ENCODE measurements at places on chromosomes 6 and 20. TPM values are rescaled to one million over a fixed set of nuclear protein-coding genes. Genes with fewer than 3 reads are reported as not detected.
A peak's percentile ranks its signal among the peaks of the same experiment; 100 is the strongest.

GRCh38 chr6:96899451-96899998 is 1.8 kb upstream of the NDUFAF4 start:
- H3K4me3 ChIP-seq, result no peak overlapping the region
- peaks cover 8% of the 10 kb centered on the region for H3K4me1 ChIP-seq
- DNase-seq, result no peak
- H3K27ac ChIP-seq, result no peak overlapping the region
- H3K27me3 ChIP-seq, result peaks cover 2% of the 10 kb centered on the region

DNA sequence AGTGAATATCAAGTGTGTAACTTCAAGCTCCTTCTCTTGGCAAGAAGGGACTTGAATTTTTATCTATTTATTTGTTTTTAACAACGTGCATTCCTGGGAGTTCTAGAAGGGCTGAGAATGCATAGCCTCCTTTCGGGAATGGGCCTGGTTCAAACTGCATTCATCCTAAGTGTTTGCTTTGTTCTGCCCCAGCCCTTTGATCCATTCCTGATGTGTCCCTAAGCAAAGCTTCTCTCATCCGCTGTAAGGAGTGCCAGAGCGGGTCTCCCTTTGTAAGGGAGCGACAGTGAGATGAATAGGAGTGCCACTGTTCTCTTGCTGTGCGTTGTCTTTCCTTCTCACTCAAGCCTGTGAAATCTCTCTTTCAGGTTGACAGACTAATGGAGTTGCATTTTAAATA is 61.0 kb upstream of the VSTM2L start:
- peaks cover 28% of the 10 kb centered on the region for H3K36me3 ChIP-seq
- H3K4me1 ChIP-seq, result peaks cover 40% of the 10 kb centered on the region
- no peak for DNase-seq
- H3K27ac ChIP-seq, result no peak overlapping the region

DNA sequence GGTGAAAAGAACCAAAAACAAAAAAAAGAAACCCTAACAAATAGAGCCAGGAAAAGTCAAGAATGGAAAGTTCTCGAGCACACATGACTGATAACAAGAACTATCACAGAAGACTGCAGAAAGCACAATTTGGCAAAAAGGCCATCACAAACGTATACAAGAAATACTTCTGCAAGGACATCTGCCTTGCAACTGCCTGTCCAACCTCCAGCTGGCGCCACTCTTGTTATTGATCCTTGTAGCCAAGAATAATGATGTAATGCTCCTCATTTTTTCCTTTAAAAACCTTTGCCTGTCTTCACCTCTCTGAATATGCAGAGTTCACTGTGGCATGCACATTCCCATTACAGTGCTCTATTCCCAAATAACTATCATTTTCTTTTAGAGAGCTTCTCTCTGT is 87.9 kb upstream of the BMP5 start:
- peaks cover 4% of the 10 kb centered on the region for H3K4me1 ChIP-seq
- H3K27ac ChIP-seq, result no peak overlapping the region
- no peak for DNase-seq
- no peak overlapping the region for H3K4me3 ChIP-seq
- no peaks in the 10 kb centered on the region for H3K27me3 ChIP-seq

- peaks cover 12% of the 10 kb centered on the region for H3K27me3 ChIP-seq
- no peaks in the 10 kb centered on the region for H3K36me3 ChIP-seq
- H3K4me3 ChIP-seq, result no peak overlapping the region
- DNase-seq, result no peak
- no peaks in the 10 kb centered on the region for H3K4me1 ChIP-seq
These were observed 149.8 kb downstream of the PAK5 start for GRCh38 chr20:9689041-9689440.

GRCh38 chr20:8735674-8736073 is 333.2 kb upstream of the PLCB4 start:
- H3K27me3 ChIP-seq, result no peaks in the 10 kb centered on the region
- DNase-seq, result no peak
- peaks cover 6% of the 10 kb centered on the region for H3K36me3 ChIP-seq
- no peak overlapping the region for H3K4me3 ChIP-seq
- H3K27ac ChIP-seq, result no peak overlapping the region

DNA sequence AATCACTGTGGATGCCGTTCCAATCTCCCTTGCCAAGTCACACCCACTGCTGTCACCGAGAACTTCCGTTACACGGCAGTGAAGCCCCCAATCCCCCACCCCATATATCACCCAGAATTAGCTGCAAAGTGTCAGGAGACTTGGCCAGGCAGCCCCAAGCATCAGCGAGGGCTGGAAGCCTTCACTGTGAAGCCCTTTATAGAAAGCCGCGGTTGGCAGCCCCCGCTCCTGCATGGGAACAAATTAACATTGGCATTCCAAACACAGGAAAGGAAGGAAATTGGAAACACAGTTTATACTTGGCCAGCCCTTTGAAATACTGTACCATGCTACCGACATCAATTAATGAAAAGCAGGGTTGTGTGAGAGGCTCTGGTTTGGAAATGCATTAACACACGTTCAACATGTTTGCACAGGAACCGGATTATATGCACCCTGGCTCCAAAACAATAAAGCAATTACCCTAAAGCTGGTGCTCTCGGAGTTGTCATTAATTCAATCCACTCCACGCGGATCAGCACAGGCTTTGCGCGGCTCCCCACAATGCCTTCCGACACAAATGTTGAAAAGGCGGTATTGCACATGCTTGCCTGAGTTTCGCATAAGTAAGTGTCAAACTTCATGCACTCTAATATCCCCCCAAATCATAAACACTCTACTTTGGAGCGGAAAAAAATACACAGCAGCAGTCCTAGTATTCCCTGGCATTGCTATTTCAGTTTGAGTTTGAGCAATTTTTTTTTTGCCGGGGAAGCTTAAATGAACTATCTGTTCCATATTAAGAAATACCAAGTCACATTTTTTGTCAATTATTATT is 7.1 kb downstream of the BMP7 start:
- no peak for DNase-seq
- peaks cover 4% of the 10 kb centered on the region for H3K27me3 ChIP-seq
- H3K36me3 ChIP-seq, result peaks cover 16% of the 10 kb centered on the region
- H3K27ac ChIP-seq, result peak overlapping the region; percentile 73
- H3K4me3 ChIP-seq, result peak overlapping the region; percentile 89

DNA sequence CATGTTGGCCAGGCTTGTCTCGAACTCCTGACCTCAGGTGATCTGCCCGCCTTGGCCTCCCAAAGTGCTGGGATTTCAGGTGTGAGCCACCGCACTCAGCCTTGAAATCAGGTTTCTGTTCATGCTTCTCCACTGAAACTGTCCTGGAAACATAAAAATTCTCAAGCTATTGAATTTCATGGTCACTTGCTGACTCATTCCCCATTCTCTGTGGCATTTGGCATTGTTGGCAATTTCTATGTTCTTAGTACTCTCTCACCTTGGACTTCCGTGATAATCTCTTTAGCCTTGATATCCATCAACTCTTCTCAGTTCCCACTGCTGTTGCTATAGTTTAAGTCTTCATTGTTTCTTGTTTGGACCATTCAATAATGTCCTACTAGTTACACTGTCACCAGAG is 6.2 kb downstream of the SEL1L2 start:
- no peaks in the 10 kb centered on the region for H3K36me3 ChIP-seq
- no peak overlapping the region for H3K4me3 ChIP-seq
- H3K4me1 ChIP-seq, result no peaks in the 10 kb centered on the region
- no peak overlapping the region for H3K27ac ChIP-seq

GABRR2 gene
- total RNA-seq, result 0.92 TPM
